ENCODE measurements at places on chromosomes 12 and 14. TPM values are rescaled to one million over a fixed set of nuclear protein-coding genes. Genes with fewer than 3 reads are reported as not detected.

- no peaks in the 10 kb centered on the region for H3K36me3 ChIP-seq
- DNase-seq = no peak
- H3K4me1 ChIP-seq = peaks cover 3% of the 10 kb centered on the region
- H3K27ac ChIP-seq = no peak overlapping the region
Observed at GRCh38 chr12:104751594-104751993, 206.5 kb downstream of the SLC41A2 start.

POLE gene
- 33.4 TPM for total RNA-seq

TCL1B gene
- total RNA-seq = not detected

- peaks cover 4% of the 10 kb centered on the region for H3K4me1 ChIP-seq
- no peaks in the 10 kb centered on the region for H3K36me3 ChIP-seq
- no peak overlapping the region for H3K4me3 ChIP-seq
- H3K27me3 ChIP-seq = no peaks in the 10 kb centered on the region
- DNase-seq = no peak
Observed at GRCh38 chr12:7058850-7059395, 1.6 kb upstream of the C1S start.

CAPZA3 gene
- total RNA-seq = not detected

- peaks cover 3% of the 10 kb centered on the region for H3K36me3 ChIP-seq
- peaks cover 2% of the 10 kb centered on the region for H3K27me3 ChIP-seq
- no peak for DNase-seq
- H3K4me3 ChIP-seq = no peak overlapping the region
- no peak overlapping the region for H3K27ac ChIP-seq
Observed at GRCh38 chr12:1581973-1582708, 12.2 kb downstream of the FBXL14 start.

WIF1 gene
- total RNA-seq = 7.0 TPM

Data from spinal cord (tissue), 10 donors.